AG04449 (cell line): ENCODE measurements at places on chromosomes 16 and 17.

- DNase-seq = no peak
These were observed 16.8 kb upstream of the AKAP1 start for GRCh38 chr17:57068222-57068658.

GRCh38 chr17:65895969-65896368 is 296.0 kb downstream of the CEP112 start:
- no peak for DNase-seq

- no peak for DNase-seq
These were observed 40.9 kb downstream of the FBXL20 start for GRCh38 chr17:39360537-39360936.

DNA sequence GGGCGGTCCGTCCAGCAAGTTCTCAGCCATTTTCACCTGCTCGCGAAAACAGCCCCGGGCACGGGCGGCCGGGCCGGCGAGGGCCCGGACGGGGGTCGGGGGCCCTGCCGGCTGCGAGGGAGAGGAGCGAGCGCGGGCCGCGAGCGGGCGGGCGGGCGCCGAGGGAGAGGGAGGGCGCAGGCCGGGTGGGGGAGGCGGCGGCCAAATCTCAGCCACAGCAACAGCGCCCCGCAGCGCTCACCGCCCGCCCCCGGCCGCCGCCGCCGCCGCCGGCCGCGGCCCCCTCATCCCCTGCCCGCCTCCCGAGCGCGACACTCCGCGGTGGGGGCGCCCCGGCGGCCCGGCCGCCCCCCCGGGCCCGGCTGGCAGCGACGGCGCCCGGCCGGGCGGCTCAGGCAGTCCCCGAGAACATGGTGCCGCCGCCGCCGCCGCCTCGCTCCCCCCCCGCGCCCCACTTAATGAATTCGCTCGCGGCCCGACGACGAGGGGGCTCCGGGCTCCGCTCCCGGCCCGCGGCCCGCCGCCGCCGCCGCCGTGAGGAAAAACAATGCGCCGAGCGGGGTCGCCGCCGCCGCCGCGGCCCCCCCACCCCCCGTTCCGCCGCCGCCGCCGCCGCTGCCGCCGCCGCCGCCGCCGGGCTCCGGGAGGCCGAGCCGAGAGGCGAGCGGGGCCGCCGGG is 487 bp downstream of the CREBBP start:
- DNase-seq = no peak

DNA sequence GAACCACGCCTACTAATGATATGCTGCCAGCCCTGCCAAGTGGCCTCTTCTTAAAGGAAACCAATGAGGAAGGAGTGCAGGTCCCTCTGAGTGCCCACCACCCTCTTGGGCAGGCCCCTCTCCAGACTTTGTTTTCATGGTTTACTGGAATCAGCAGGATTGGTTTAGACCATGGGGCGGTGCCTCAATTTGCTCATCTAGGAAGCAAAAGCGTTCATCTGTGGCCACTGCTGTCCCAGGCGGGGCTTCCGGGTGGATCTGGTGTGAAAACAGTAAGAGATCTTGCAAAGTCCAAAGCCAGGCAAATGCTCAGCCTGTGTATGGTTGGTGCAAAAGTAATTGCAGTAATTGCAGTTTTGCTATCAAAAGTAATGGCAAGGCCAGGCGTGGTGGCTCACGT is 71.3 kb downstream of the AMFR start:
- no peak for DNase-seq

DNA sequence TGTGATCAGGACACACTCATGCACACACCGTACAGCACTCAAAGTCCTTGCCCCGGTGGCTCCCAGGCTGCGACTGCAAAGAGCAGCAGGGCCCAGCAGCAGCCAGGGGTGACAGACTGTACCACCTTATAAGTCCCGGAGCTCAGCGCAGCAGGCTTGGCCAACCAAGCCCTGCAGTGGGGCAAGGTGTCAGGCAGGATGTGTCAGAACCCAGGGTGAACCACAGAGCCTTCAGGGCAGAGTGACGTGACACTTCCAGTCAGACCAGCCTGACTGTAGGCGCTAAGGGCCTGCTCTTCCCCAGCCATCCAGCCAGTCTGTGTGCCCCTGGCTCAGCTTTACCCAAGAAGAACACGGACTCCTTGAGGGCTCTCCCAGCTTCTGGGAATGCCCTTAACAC is 204.1 kb downstream of the COPRS start:
- DNase-seq = no peak

GRCh38 chr17:76534831-76535732 is 2.4 kb downstream of the CYGB start:
- no peak for DNase-seq

GRCh38 chr17:74192950-74193781 is 10.3 kb upstream of the RPL38 start:
- no peak for DNase-seq

- no peak for DNase-seq
These were observed 37.8 kb downstream of the PTRH2 start for GRCh38 chr17:59669411-59669810.

GRCh38 chr16:67967958-67968399 is 458 bp downstream of the SLC12A4 start:
- DNase-seq = no peak

DNA sequence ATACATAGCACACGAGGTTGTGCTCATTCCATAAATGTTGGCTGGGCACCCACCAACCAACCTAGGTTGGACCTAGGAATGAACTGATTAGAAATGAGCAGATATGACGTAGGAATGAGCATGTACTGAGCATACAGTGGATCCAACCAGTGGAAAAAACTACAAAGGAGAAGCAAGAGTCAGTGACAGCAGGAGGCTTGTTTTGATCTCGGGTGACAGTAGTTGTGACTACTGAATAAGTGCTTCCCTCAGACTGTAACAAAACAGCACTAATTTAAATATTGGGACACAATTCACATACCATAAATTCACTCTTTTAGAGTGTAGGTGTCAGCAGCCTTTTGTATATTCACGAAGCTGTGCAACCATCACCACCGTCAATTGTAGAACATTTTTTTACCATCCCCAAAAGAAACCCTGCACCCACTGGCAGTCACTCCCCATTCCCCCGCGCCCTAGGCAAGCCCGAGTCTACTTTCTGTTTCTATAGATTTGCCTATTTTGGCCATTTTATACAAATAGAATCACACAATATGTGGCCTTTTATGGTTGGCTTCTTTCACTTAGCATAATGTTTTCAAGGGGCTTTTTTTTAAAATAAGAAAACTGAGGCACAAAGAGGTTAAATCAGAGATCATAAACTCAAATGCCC is 7.0 kb downstream of the VAC14 start:
- no peak for DNase-seq
